ENCODE measurements at places on chromosomes 5 and 9.
A peak's percentile ranks its signal among the peaks of the same experiment; 100 is the strongest.

DNA sequence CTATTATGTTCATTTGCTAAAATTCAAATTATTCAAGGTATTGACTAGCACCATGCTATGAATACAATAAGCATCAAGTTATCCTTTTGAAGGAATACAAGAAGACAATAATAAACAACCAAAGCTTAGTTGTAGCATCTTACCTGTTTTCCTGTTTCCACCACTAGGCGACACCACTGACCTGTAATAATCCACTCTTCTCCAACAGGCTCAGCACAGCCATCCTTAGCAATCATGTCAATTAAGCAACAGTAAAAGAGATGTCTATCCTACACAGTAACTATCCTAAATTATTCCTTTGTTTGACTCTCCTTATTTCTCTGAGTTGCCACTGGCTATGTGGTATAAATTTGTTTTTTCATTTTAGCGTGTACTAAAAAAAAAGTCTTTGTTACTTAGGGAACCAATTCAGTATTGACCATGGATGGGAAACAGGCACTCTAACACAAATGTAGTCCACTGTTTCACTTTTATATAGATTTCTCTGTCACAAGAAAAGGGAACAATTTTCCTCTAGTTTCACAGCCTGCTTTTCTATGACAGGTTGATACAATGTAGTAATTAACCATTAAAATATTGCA is 46.2 kb downstream of the PCA3 start:
- peak; percentile 66 for DNase-seq

DNA sequence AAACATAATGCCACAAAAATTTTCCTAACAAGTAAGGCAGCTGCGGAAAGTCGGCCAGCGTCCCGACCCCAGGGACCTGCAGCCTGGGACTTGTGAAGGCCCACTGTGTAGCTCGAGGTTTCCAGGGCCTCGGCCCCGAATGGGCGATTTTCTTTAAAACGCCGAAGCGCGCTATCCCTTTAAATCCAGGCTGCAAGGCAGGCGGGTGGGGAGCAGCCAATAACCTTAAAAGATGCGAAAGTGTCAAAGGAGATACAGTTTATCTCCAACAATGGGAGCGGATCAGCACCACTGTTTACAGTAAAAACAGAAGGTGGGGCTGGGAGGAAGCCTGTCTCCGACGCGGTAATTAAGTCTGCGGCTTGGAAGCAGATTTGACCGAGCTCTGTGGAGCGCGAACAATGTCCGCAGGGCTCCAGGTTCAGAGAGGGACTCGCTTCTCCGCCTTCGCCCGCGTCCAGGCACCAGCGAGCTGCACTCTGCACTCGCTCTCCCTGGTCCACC is 1.7 kb upstream of the ZSWIM6 start:
- peak; percentile 49 for DNase-seq

GRCh38 chr5:43121913-43122484 is 1.3 kb downstream of the ZNF131 start:
- DNase-seq: peak; percentile 36

DNA sequence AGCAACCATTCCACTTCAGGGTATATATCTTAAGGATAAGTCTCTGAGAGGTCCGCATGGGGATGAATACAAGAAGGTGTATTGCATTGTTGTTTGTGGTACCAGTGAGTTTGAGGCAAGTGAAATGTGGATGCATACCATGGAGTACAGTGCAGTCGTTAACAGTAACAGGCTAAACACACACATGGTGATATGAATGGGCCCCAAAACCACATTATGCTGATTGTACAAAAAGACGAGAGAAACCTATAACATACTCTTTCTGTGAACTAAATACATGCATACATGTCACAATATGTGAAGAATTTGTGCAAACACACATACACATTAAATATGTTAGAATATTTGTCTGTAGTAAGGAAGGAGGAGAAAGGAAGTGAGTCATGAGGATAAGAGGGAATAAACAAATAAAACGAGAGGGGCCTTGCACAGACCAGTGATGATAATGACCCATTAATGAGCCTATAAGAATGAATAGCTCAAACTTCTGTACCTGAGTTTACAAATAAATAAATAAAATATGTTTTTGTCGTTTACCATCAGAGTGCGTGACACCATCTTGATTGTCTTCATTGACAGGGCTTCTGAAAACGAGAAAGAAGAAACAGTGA is 66.5 kb upstream of the RICTOR start:
- no peak for DNase-seq

DNA sequence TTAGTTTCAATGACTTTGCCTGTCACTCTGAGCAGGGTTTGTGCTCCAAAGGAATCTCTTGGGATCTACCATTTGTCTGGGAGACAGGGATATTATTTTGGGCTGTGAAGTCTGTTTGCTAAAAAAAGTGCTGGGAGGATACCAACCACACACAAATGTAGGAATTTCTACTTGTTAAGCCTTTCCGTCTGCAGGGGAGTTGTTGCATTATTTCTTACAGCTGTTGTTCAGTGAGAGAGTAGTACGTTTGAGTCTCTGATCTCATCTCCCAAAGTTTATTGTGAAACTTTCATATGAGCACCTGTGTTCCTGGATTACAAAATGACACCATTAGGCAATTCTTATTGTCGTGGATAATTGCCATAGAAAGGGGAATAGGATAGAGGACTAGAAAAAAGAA is 78.3 kb upstream of the SEMA6A start:
- DNase-seq: peak; percentile 15

DNA sequence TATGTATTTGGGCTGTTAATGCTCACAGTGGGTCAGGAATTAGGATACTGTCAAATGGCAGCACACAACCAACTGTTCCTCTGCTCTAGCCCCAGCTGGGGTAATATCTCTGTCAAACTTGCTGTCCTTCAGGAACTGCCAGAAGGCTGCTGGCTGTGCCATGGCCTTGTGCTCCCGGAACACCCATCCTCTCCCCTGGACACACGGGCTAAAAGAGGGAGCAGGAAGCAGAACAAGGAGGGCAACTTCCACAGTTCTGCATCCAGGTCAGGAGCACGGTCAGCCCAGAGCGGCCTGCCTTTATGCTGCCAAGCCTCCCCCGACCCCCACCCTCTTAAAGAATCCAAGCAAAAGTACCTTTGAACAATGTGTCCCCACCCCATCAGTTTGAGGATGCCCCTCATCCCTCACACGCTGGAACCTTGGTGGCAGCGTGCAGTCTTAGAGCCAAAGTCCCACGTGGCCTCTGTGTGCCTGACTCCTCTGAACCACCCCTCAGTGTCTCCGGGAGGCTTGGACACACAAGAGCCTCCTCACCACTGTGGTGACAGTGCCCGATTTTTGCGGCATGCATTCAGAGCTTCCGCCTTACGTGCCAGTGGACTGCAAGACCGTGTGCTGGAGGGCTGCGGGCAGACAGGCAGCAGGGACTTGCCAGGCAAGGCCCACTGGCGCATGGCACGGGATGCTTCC is 60.8 kb downstream of the PSMB7 start:
- no peak for DNase-seq

GRCh38 chr9:107749787-107750444 is 260.3 kb upstream of the KLF4 start:
- DNase-seq: peak; percentile 91

DNA sequence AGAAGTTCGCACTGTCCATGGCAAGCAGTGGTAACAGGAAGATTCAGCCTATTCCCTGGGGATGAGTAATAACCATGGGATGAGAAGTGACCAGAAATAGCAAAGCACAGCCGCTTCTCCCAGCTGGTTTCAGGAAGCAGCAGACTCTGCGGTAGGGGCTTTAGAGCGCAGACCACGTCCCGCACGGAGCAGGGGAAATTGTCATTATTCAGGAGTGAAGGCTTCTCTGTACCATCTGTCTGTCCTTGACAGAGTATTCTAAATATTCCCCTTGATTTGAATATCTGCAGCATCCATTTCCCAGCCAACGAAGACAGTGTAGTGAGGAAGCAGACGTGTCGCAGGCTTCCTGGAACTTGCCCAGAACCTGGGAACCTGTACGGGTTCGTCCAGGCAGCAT is 159.6 kb downstream of the NXNL2 start:
- peak; percentile 67 for DNase-seq

GRCh38 chr5:146466521-146467349 is 19.6 kb downstream of the TCERG1 start:
- peak; percentile 8 for DNase-seq

DNA sequence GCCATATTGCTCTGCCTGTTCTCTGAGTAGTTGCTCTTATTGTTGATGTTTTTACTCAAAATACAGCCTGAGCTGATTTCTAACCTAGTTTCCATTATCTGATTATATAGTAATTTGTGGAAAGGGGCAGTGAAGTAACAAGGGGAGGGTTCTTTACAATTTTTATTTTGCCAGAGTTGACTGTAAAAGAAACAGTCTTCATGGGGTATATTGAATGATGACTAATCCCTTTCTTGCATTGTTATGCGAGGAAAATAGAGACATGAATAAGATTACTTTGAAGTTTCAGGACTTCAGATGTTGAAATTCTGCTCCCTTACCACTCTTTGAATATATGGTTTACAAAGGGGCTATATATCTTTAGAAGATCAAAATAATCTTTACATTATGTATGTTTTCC is 9.1 kb upstream of the LRRC70 start:
- peak; percentile 4 for DNase-seq

- DNase-seq: no peak
Measured at GRCh38 chr5:180640611-180640860, 8.9 kb downstream of the FLT4 start.

GRCh38 chr5:141637123-141637766 is 448 bp downstream of the RELL2 start:
- no peak for DNase-seq

DNA sequence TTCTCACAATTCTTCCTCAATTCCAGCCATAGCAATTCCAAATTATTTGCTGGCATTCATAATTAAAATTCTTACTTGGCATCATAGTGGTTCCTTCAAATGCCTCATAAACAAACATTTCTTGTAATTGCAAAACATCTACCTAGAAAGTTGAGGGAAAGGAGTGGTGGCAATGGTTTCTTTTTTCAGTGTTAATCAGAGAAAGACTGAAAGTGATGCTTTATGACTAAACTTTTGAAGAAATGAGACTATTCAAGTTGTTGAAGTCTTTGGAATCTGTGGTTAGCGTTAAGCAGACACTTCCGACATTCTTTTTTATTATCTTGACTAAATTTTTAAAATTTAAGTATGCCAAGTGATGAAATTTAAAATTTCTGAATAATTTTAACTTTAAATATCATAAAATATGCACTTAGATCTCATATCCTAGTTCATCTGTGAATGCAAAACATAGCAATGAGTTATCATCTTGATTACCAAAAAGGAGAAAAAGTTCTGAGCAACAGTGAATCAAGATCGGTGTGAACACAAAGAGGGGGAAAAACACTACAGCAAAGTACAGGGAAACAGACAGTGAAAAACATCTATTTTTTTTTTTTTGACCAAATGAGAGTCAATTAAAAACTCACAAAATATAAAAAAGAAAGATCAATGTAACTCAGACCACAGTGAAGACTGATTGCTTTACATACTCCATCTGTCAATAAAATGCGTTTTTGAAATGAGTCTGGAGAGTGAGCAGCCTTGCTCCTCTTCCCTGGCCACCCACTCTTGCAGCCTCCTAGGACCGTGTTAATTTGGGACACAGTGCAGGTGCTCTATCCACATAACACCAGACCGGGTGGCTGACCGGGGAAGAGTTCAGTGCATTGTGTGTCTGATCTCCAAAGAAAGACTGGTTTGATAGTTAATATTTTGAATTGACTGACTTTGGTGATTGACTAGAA is 20.6 kb upstream of the IL7R start:
- no peak for DNase-seq

GRCh38 chr5:137498301-137498735 is 808 bp downstream of the SPOCK1 start:
- no peak for DNase-seq

GRCh38 chr5:163867324-163867723 is 361.9 kb downstream of the MAT2B start:
- peak; percentile 69 for DNase-seq

GRCh38 chr5:132431632-132432031 is 58.9 kb downstream of the IRF1 start:
- DNase-seq: no peak

GRCh38 chr5:176806137-176806536 is 4.2 kb upstream of the UNC5A start:
- no peak for DNase-seq

DNA sequence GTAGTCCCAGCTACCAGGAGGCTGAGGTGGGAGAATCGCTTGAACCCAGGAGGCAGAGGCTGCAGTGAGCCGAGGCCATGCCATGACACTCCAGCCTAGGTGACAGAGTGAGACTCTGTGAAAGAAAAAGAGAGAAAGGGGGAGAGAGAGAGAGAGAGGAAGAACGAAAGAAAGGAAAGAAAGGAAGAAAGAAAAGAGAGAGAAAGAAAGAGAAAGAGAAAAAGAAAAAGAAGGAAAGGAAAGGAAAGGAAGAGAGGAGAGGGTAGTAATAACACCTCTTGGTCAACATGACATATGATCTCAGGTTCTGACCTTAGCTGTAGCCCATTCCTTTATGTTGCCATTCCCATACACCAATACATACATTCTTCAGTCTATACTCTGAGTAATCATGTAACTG is 14.1 kb downstream of the FBXW11 start:
- no peak for DNase-seq

DNA sequence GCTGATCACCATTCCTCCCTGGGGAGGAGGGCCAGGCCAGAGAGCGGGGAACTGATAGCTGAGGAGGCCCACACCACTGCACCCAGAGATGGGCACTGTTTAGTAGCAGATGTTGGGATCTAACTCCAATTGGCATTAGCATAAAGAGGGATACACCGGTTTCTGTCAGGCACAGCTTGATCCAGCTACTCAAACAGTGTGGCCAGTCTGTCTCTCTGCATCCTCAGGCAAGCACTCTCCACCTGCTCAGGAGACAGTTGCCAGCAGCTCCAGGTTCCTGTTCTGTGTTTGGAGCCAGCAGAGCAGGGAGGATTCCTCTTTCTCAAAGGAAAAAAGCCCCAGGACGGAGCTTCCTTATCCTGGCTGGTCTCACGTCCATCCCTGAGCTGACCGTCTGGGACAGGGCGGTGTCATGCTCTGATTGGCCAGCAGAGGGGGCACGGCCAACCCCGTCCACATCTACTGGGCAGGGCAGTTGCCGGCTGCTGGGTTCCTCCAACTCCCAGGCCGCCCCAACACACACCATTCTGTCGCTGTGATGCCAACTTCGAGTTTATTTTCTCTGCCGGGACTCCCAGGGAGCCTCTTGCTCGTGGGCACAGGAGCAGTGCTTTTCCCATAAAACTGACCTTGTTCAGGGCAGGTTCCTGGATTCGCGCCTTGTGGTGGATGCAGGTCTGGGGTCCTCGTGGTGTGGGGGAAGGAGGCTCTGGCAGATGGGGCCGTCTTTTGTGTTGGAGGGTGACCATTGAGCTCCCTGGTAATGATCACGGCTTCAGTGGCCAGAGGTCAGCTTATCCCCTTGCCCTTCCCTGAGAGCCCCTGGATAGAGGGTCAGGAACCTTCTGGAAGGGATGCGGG is 47.9 kb downstream of the COL5A1 start:
- peak; percentile 29 for DNase-seq

DNA sequence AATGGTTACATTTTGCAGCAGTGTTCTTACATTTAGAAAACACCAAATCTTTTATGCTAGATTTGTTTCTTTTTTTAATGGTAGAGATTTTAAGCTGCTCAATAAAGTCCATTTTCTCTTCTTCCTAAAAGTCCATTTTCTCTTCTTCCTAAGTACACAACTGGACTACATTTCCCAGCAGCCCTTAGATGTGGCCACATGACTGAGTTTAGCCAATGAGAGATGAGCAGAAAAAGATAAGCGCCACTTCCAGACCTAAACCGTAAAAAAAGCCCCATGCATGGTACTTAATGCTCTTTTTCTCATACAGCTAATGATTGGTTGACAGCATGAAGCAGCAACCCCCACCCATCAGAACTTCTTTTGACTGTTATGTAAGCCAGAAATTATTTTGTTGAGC is 206.7 kb downstream of the FAM114A2 start:
- DNase-seq: no peak

- peak; percentile 29 for DNase-seq
Measured at GRCh38 chr9:19934301-19934871, 145.5 kb upstream of the SLC24A2 start.

Measured in fibroblast of upper back skin (primary cell).